Fibroblast of skin of right quadriceps (primary cell): ENCODE measurements at places on chromosomes 13 and 19.

DNA sequence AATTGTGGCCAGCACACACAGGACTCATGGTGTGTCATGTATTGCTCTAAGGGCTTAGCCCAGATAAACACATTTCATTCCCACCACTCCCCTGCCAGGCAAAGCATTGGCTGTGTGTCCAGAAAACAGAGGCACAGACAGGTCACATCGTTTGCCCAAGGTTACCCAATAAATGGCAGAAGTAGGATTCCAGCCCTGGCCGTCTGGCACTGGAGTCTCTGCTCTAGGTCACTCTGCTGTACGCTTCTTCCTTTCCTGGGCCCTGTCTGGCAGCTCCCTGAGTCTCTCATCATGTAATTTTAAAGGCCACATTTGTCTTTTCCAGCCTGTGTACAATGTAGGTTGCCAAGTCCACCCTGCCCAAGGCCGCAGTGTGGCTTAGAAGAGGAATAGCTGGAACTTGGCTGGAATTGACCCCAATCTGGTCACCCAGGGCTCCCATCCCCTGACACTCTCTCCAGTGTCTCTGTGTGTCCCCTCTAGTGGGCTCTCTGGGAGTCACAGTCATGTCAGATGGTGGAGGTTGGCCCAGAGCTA is 264.5 kb upstream of the TSHZ3 start:
- DNase-seq = no peak

DNA sequence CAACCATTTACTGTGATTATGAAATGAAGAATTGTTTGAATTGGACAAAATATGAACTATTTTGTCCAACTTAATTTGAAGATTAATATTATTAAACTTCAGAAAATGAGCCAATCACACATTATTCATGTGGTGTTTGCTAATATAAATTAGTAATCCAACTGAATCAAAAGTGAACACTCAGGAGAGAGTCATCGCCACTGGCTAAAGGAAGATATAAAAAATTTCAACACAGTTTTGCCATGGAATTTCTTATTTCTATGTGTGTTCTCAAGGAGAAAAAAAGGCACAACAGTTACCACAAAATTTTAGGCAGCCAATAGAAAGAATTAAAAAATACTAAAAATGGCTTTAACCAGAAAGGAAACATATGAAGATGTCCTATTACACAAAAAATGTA is 2683.8 kb downstream of the PCDH9 start:
- no peak for DNase-seq

DNA sequence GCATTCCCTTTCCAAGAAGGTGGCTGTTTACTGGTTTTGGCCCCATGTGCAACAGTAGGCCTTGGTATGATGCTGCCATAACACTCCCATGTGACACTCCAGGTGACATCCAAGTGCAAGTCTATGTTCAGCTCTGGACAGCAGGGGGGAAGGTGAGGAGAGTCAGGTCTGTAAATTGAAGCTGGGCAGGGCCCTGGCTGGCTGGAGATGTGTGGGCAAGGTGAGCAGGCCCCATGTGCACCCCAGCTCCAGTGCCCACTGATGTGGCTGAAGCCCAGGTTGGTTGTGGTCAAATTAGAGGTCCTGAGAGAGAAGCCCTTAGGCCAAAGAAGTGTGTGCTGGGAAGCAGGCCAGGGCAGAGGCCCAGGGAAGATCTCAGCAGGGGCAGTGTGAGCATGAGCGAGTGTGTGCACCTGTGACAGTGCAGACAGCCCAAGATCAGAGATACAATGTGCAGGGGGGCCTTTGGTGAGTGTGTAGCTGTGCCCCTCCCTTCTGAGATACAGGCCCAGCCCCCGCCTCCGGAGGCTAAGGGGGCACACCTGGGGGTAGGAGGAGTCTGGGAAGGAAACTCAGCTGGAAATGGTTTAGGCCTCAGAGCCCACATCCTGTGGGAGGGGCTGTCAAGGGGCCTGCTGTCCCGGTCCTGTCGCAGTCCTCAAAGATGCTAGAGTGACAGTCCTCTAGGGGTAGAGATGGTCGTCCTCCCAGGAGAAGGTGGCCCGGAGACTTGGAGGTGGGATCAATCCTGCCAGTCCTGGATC is 18.6 kb downstream of the DEDD2 start:
- DNase-seq = no peak

DNA sequence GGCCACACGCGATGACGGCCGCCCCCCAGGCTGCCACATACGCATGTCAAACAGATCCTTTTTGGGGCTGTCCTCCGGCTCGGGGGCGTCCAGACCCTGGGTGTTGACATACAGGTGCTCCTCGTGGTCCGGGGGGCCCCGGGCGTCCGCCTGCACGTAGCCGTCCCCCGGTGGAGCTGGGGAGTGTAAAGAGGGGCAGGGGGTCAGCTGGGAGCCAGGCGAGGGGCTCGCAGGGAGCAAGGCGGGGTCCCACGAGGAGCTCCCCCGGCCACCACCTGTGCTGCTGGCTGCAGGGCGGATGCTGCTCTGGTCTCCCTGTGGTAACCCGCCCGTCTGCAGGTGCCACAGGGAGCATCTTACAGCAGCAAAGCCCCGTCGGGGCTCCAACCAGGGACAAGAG is 16.1 kb upstream of the C2CD4C start:
- DNase-seq = no peak

DNA sequence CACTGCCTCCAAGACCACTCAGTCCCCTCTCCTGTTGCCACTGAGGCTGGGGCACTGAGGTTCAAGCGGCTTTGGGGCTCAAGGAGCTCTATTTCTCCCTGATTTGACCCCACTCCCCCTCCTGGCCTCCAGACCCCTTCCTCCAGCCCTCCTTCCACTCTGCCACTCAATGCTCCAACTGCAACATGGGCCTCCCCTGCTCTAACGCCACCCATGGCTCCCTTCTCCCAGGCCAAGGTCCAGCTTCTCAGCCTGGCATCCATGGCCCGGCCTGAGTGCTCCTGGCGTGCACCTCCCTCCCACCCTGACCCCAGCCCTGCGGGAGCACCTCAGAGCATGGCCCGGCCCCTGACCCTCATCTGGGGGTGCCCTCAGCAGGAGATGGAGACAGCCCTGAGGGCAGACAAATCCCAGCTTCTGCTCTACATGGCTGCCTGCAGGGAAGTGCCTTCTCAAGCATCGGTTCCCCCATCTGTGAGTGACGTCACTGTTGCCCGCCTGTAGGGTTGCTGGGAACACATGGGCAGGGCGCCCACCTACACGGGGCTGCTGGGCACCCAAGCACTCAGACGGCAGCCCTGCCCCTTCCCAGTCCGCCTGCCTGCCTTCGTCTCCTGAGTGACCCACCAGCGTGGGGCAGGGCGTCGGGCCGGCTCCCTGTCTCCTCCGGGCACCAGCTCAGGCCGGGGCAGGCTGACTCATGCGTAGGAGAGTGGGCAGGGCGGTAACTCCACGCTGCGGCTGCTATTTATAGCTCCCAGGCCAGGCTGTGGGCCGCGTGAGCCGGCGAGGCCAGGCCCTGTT is 1.6 kb upstream of the DIRAS1 start:
- DNase-seq = no peak
